Fibroblast of the aortic adventitia (primary cell): ENCODE measurements at places on chromosomes 7 and 10.

DNA sequence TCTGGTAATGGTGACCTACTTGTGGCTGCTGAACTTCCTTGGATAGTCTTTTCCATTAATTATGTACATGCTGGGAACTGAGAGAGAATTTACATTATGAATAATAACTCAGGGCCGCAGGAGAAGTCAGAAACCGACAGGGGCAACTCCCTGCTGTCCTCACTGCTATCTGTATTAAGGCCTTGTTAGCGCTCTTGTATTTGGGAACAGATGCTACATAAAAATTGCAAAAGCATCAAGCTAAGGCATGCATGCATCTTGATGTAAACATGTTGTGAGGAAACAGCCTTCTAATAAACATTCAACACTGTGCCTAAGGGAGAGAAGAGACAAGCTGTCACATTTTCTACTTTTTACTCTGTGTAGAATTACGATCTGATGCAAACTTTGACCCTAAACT, 158.4 kb downstream of the PARD3 start:
- DNase-seq: no peak

GRCh38 chr10:94287336-94287735, 75.4 kb downstream of the NOC3L start:
- peak; percentile 6 for DNase-seq

GRCh38 chr7:94195813-94196212, 191.7 kb upstream of the BET1 start:
- DNase-seq: no peak

DNA sequence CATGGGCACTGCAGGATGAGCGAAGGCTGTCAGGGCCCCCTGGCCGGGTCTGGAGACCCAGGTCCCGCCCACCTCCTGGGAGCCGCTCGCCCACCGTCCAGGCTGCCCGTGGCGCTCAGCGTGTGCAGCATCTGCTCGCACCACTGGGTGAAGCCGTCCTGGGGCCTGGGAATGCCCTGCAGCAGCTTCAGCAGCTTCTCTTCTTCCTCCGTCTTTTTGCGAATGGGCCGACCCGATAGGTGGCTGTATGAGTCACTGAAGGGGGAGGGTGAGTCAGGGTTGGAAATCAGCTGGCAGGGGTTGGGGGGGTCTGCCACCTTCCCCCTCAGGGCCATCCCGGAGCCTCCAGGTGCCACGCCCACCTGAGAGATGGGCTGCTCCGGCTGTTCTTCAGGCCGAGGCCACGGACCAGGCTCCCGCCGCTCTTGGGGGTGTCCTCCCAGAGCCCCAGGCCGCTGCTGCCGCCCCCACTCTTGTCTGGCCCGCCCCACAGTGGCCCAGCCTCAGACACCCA, 8.7 kb downstream of the GNB2 start:
- no peak for DNase-seq

DNA sequence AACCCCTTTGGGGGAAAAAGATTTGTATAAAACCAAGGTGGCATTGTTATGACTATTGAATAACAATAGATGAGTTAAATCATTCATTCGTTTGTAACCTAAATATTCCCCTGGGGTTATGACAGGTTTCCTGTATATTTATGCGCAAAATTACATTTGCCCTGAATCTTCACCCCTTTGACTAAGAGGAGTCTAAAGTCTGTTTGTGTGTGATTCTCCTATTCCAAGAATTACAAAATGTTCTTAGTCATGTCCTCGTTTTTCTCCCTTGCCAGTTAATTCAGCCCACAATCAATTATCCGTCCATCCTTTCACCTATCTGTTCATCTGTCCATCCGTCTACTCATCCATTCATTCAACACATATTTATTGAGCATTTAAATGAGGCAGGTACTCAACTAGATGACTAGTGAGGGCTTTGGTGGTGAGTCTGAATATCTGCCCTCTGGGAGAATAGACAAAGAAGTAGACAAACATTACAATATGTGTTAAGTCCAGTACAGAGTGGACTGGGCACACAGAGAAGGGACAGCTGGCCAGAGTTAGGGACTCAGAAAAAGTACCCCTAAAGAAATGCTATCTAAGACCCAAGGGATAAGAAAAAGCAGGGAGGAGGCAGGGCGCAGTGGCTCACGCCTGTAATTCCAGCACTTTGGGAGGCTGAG, 35.6 kb upstream of the TCF7L2 start:
- peak; percentile 11 for DNase-seq

DNA sequence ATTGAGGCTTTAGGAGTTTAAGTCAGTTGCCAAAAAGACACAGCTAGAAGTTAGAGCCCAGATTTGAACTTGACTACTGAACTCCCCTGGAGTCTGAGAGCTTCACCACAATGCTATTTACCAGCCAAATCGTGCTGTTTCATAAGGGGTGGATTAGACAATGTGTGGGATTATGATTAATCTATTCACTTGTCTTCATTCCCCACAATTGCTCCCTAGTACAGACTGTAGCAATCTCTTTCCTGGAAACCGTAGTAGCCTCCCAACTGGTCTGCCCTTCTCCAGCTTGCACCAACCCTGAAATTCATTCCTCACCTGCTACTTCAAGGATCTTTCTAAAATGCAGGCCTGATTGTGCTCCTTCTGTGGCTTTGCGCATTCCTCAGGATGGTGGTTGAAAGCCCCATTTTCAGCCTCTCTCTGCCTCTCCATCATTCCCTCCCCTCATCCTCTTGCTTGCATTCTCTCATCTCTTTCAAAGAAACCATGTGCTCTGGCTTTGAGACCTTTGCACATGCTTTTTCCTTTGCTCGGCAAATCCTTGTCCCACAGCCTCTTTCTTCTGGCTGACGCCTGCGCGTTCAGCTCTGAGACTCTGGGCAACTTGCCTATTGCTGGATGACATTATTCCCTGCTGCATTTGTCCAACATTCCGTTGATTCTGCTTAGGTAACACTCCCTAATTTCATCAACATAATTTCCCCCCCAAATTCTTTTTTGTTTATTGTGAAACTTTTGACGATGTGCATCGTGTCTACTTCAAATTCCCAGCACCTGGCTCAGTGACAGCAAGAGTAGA, 145.1 kb downstream of the ADRA2A start:
- DNase-seq: no peak

DNA sequence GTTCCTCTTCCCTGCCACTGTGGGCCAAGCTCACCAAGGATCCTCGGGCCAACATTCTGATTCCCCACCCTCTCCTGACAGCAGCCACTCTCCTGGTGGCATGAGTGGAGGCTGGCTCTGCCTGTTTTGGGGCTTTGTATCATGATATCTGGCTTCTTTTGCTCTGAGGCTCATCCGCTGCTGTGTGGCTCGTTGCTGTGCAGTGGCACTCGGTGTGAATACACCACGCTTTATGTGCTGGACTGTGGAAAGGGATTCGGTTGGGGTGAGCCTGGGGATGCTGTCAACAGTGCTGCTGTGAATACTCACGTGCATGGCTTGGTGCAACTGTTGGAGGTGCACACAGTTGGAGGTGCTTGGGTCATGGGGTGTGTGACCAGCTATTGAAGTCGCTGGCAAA, 208.5 kb downstream of the COBL start:
- no peak for DNase-seq

DNA sequence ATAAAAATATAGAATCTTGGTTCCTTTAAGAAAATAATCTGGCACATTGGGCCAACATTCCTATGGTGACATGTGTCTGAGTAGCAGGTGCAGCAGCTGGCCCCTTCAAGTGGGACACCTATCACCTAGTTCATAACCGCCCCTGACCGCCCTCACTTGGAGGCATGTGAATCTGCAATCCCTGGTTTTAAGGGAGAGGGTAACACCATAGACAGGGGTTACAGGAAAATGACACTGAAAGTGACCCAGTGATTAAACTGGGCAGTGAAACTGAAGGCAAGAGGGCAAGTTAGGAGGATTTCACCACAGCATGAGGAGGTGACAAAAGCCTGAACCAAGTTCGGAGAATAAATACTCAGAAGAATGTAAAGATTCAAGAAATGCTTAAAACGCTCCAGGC, 1.1 kb downstream of the RSU1 start:
- peak; percentile 4 for DNase-seq

DNA sequence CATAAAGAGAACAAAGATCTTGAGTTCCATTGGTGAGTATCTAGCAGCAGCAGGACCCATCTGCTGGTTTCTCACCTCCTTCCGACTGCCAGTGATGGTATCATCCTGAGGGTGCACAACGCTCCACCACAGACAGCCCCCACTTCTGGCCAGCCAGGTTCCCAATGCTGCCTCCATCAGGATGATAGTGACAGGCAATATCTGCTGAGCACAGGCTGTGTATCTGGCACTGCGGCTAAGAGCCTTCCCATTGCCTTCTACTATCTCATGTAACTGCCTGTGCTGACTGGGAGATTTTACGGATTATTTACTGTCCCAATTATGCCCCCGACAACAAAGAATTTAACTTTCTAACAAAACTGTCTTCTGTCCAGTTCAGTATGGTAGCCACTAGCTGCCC, 352.4 kb upstream of the AOAH start:
- DNase-seq: no peak

DNA sequence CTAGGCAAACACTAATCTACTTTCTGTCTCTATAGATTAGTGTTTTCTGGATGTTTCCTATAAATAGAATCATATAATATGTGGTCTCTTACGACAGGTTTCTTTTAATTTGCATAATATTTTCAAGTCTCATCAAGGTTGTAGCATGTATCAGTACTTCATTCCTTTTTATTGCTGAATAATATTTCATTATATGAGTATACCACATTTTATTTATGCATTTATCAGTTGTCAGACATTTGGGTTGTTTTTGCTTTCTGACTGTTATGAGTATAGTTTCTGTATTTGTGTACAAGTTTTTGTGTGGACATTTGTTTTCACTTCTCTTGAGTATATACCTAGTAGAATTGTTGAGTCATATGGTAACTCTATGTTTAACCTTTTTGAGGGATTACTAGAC, 48.2 kb downstream of the SHOC2 start:
- no peak for DNase-seq

DNA sequence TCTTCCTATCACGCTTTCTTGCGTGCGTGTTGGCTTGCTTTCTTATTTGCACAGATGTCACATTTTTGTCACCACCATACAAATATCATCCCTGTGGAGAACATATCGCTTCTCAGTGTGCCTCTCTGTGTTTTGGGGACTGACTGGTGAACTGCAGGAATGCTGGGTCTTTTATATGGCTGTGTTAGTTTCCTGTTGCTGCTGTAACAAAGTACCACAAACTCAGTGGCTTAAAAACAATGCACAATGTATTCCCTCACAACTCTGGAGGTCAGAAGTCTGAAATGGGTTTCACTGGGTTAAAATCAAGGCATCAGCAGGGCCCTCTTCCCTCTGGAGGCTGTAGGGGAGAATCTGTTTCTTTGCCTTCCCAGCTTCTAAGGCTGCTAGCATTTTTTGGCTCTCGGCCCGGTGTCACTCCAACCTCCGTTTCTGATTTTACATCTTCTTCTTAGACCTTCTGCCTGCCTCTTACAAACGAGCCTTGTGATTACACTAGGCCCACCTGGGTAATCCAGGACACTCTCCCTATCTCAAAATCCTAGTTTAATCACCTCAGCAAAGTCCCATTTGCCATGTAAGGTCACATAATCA, 82.0 kb downstream of the LRMDA start:
- DNase-seq: no peak

GRCh38 chr7:155860461-155860839, 48.2 kb upstream of the SHH start:
- DNase-seq: no peak

DNA sequence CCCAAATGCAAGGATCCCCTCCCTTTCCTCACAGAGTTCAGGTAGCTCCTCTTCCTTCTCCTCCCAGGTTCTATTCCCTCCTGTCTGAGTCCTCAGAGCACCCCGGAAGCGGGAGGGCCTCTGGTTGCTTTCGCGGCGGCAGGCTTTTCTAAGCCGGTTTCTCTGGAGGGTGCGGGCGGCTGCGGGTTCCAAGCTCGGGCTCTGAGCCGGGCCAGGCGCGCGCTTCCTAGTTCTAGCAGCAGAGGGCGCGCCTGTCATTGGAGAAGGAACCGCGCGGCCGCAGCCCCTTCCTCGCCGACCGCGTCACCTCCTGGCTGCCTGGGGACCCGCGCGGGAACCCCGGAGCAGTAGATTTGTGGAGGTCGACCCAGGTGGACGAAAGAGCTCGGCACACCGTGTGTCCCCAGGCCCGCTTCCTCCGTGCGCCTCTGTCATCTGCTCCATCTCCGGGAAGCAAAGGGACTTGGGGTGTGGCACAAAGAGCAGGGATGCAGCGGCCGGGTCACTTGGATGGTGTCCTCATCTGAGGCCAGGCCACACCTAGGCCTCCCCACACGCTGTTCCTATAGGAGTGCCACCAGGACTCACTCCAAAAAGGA, 389.0 kb upstream of the PODXL start:
- DNase-seq: peak; percentile 34

DNA sequence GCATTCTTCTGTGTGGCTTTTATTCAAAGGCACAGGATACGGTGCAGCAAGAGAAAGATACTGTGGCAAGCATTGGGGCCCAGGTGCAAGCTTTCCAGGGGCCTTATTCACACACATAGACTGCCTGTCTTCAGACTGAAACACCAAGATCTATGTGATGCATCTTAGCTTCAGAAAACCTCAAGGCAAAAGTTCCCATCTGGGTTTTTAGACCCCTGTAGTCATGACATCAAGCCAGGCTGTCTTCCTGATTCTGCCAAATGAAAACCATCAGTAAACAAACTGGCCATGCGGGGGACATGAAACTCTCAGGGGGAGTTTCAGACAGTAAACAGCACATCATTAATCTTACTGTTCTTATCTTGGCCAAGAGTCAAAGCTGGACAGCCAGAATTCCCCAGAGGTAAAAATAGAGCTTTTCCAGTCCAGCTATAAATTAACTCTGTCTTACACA, 9.8 kb downstream of the AGBL3 start:
- DNase-seq: peak; percentile 16

GRCh38 chr7:31464601-31465000, 49.3 kb upstream of the ITPRID1 start:
- DNase-seq: no peak

DNA sequence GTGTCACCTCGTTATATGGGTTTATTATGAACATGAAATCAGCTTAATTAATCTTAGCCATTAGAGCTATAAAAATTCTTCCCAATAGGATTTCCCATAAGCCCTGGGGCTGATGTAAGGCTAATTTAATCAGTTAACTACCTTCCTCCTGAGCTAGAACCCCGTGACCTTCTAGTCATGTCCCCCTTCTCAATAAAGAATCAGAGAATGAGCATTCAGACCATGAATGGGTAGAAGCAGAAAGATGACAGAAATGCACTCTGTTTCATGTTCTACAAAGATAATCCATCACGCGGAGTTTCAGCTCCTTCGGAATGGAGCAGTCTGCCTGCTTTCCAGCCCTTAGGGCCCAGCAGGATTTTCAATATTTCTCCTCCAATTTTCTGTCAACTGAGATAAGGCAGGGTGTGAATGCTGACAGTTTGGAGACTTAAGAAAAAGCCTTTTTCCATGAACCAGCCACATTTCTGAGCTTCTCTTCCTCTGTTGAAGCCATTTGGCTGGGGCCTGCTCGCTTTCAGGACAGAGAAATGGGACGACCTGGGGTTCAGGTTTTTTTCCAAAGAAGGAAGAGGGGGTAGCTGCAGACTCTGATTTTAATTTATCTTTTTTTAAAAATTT, 211.0 kb downstream of the NEBL start:
- no peak for DNase-seq
